ENCODE measurements at places on chromosomes 16 and 17.

GRCh38 chr16:47503936-47504335, 42.8 kb downstream of the PHKB start:
- no peak for DNase-seq

- no peak for DNase-seq
These were observed 11.5 kb downstream of the KCNJ16 start for GRCh38 chr17:70086516-70086915.

GRCh38 chr17:22512997-22513538, 820.7 kb downstream of the KCNJ18 start:
- DNase-seq: no peak

GRCh38 chr17:76535788-76536510, 1.6 kb downstream of the CYGB start:
- DNase-seq: no peak

DNA sequence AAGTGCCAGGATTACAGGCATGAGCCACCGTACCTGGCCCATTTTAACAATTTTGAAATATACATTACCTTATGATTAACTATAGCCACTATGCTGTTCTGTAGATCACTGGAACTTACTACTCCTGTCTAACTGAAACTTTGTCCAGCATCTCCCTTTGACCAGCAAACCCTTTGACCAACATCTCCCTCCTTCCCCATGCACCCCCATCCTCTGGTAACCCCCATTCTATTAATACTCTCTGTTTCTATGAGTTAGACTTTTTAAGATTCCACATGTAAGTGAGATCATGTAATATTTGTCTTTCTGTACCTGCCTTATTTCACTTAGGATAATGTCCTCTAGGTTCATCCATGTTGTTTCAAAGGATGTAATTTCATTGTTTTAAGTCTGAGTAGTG, 178.0 kb downstream of the MSI2 start:
- DNase-seq: no peak

GRCh38 chr16:2019518-2019920, at the start of gene NPW:
TSS of gene NPW (plus strand) at chr16:2019785.
- no peak for DNase-seq

Measured in stimulated activated CD4-positive, alpha-beta T cell treated with anti-CD3 and anti-CD28 coated beads, Interleukin-1b, Interleukin-23, amount 100 ng/mL, for 1 hour (primary cell).